Thymus (tissue), 14 donors: ENCODE measurements at places on chromosomes 4 and X. TPM values are rescaled to one million over a fixed set of nuclear protein-coding genes. Genes with fewer than 3 reads are reported as not detected.

DNA sequence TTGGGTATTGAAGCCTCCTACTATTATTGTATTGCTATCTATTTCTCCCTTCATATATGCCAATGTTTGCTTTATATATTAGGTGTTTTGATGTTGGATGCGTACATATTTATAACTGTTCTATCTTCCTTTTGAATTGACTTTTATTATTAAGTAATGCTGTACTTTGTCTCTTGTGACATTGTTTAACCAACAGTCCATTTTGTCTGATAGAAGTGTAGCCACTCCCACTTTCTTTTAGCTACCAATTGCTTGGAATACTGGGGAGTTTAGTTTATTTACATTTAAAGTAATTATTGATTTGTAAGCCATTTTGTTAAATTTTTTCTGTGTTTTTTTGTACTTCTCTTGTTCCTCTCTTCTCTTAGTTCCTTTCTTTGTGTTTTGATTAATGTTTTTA, 195.9 kb downstream of the GC start:
- no peak for DNase-seq

DNA sequence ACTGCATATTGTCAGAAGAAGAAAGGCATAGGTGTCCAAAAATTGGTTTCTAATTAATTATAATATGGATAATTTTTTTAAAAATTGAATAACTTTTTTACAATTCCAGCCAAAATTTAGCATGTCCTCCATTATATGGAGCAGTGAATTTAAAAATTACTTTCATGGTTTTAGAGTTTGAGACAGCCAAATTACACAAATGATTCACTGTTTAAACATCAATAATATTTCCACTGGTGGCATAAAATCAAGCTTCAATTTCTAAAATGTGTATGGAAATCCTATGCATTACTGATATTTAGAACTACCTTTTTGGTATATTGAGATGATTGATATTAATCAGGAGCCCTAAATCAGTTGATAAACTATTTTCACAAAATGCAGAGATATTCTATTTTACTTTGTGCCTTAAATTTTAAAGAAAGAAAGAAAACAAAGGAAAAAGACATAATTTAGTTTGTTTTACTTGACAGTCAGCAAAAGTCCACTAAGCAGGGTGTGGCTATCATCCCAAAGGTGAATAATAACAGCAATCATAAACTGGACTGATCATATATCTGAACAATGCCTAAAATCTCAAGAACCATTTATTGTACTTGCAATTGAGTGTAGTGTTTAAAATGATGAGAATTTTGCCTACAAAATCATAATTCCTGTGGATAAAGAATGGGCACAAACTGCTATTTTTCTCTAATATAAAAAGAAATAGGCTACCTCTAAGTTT, 34.2 kb downstream of the KLHL34 start:
- DNase-seq: no peak

- no peak for DNase-seq
These were observed 207.3 kb upstream of the DCAF8L1 start for GRCh38 chrX:28188526-28188925.

DNA sequence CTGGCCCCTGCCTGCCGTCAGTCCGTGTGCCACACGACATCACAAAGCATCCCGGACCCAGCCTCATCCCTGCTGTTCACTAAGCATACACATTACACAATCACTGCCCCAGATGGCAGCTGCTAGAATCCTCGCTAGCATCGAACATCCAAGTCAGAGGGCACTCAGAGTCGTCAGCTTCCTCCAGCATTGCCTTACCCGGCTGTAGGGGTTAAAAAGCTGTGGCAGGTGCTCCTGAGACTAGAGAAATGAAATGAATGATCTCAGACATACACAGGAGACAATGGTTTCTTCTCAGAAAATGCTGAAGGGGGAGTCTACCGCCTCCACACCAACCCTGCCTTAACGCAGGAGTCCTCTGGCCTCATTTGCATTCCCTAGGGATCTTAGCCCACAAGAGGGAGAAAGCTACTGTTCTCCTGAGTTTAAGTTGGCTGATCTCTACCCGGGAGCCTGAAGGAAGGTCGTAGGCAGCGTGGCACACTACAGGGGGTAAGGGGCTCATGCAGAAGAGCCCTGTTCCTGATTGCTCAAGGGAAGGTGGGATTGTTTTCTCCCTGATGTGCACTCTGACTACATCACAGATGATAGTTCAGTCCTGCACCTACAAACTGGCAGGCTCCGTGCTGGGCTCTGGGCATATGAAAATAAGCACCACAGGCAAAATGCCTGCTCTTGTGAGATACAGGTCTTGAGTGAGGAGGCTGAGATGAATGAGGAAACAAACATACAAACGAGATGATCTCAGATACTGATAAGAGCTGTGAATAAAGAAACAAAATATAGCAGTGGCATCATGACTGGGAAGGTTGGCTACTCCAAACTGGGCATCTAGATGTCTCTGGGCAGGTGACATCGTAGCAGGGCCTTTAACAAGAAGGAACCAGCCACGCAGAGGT, 2.6 kb upstream of the KIAA0232 start:
- peak; percentile 53 for DNase-seq

GRCh38 chrX:112808007-112808406, 32.6 kb downstream of the AMOT start:
- DNase-seq: no peak

- no peak for DNase-seq
These were observed 600.7 kb downstream of the ARAP2 start for GRCh38 chr4:35643661-35644060.

- peak; percentile 70 for DNase-seq
These were observed 21.7 kb upstream of the MTM1 start for GRCh38 chrX:150546711-150547153.

DNA sequence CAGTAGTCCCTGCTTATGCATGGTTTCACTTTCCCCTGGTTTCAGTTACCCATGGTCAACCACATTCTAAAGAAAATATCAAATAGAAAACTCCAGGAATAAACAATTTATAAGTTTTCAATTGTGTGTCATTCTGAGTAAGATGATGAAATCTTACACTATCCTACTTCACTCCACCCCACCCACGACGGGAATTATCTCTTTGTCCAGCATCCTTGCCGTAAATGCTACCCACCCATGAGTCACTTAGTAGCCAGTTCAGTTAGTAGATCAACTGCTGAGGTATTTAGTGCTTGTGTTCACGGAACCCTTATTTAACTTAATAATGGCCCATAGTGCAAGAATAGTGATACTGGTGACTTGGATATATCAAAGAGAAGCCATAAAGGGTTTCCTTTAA, 91.4 kb downstream of the KLHL13 start:
- DNase-seq: no peak

DNA sequence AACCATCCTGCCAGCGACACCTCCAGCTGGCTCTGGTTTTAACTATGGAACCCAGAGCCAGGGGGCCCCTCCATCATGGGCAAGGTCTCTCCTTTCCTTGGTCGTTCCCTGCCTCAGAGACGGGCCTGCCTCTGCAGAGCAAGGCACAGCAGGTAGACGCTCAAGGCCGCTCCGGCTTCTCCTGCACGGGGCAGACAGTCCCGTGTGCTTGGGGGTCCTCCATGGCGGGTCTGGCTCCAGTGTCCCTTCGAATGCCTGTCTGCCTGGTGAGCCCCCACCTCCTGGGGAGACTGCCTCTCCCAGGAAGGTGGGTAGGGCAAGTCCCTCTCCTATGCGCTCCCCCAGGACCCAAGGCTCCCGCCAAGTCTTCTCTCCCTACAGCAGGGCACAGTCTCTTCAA, 71.5 kb downstream of the ACOX3 start:
- DNase-seq: no peak

GRCh38 chr4:75248770-75249407, 265.3 kb downstream of the RCHY1 start:
- no peak for DNase-seq

- no peak for DNase-seq
These were observed 3.5 kb upstream of the XG start for GRCh38 chrX:2748171-2748814.

DNA sequence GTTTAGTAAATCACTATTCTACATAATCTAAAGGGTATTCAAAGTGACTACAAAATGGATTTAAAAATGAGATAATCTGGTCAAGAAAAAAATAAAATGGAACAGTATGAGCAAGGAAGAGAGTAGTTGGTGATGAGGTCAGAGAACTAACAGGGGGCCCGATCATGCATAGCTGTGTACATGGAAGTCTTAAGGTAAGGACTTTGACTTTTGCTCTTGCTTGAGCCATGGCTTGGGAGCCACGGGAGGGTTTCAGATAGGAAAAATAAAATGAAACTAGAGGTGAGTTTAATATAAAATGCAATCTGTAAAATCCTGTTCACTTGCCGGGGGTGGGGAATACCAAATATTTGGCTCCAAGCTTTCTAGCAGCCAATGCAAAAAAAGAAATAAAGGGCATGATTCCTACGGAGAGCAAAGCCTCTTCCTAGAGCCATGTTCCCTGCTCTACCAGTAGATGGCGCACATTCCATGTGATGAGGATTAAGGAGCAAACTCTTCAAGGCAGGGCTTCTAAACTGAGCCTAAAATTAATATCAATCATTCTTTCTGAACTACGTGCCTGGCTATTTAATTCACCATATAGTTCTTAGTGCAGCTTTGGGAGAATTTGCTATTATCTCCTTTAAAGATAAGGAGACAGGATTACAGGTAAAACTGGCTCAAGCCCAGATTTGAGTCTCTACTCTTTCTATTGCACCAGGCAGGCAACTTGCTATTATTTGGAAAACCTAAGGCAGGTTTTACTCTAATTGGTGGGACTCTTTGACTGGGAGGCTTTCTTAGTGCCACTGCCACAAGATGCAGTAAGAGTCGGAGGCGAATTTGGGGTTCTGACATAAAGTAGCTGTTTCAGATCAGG, 6.8 kb upstream of the CLCN5 start:
- peak; percentile 19 for DNase-seq

DNA sequence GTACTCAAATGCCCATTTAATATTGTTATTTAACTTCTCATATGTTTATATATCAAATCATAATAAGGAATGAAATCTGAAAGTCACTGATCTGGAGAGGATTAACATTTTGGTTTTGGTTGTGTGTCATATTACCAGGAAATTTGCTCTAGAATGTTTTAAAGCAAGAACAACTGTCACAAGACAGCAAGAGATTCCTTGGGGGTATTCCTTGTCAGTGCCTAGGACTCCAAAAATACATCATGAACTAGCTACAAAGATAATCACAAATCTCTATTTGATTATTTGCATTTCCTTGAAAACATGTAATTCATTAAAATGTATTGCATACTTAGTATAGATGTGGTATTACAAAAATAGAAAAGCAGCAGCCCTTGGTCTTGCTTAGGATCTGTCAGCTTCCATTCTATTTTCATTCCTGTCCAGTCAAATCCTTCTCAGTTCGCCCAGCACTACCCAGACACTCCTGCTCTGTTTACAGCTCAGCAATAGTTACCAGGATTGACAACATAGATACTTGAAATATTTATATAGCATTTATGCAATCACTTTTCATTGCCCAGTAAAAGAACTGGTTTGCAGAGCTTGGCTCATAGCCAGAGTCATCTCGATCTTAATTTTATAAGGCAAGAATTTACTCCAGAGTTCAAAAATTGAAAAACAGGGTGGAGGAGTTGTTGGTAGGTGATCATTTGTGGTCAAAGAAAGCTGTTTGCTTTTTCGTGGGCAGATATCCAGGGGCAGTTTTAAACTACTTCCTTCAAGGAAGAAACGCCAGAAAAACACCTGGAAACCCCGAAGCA, 9.2 kb upstream of the BMP3 start:
- no peak for DNase-seq

- DNase-seq: no peak
These were observed 50.5 kb downstream of the PSAPL1 start for GRCh38 chr4:7384003-7384928.

DNA sequence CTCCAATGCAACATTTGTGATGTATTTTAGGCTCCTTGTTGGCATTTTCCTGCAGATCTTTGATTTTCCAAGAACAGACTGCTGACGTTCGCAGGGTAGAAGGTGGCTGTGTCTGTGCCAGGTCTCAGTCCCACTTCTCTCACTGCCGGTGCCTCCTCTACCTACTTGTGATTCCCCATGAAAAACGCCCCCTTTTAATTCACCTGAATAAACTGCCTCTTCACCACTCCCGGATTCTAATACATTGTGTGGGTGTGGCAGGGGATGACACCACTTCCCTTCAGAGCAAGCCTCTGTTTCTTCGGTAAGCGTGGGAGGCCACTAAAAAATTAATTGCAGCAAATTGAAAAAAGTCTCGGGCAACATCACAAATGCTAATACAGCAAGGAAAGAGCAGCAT, 96.1 kb upstream of the FAM9B start:
- DNase-seq: no peak

DNA sequence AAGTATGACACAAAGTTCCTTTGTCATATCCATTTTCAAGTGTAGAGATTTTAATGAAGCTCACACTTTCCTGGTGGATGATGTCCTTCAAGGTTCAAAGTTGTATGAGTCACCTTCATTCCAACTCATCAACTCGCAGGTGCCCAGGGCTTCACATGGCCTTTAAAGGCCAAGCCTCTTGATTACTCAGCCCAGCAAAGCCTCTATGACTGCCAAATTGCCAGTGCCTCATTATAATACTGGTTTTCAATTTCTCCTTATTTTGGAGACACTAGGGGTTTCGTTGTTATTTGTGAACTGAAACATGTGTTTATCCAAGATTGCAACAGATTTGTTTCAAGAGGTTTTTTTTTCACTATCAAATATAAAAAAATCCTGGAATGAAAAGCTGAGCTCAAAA, 45.9 kb upstream of the PPP3CA start:
- DNase-seq: no peak

- no peak for DNase-seq
These were observed 2.1 kb downstream of the DCLK2 start for GRCh38 chr4:150080337-150080736.

DNA sequence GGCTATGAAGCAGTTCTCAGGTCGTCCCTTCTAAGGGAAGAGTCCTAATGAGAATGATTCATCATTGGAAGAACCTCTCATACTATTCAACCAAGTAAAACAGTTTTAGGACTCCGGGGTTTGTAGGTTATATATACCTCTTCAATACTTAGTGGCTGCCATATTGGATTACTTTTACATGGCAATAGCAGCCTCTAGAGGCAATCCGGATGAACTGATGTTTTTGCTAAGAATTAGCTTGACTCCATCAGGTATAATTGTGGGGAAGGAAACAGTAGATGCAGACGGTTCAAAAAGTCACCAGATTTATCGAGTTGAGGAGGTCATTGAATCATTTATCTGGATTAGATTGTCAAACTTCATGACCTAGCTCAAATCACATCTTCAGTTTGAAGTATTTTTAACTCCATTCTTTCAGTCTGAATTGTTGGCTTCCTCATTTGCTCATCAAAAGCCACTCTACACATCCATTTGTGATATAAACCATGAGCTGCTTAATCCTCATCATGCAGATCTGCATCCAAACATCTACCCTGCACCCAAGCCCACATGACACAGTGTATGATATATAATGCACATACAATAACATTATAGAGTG, 28.4 kb downstream of the GUCY1B1 start:
- DNase-seq: no peak

GRCh38 chr4:67632492-67632891, 68.5 kb downstream of the UBA6 start:
- DNase-seq: no peak

The PITX2 gene
- total RNA-seq: 0.33 TPM

The TCEAL3 gene
- 5.5 TPM for total RNA-seq

The FAM149A gene
- total RNA-seq: 3.8 TPM

The ART3 gene
- total RNA-seq: 0.61 TPM

The RNF150 gene
- total RNA-seq: 2.9 TPM

The LGI2 gene
- total RNA-seq: 2.5 TPM

The PPP4R3C gene
- total RNA-seq: not detected

The SPACA5B gene
- total RNA-seq: not detected

The LRCH2 gene
- total RNA-seq: 1.0 TPM

The RNF212 gene
- total RNA-seq: 1.1 TPM

The AIMP1 gene
- 39.3 TPM for total RNA-seq

The NEUROG2 gene
- not detected for total RNA-seq

The MAEA gene
- total RNA-seq: 45.4 TPM

The ARMCX1 gene
- 11.0 TPM for total RNA-seq

The OGT gene
- 95.0 TPM for total RNA-seq

The CORIN gene
- total RNA-seq: 0.24 TPM
